ENCODE measurements at places on chromosomes 16 and 17.

GRCh38 chr16:83268169-83268568 lies 539.6 kb upstream of the HSBP1 start:
- no peak for DNase-seq

GRCh38 chr16:89695086-89695874 lies 6.2 kb downstream of the SPATA2L start:
- peak; percentile 36 for DNase-seq

GRCh38 chr17:18247613-18248001 lies 10.9 kb downstream of the FLII start:
- peak; percentile 55 for DNase-seq

DNA sequence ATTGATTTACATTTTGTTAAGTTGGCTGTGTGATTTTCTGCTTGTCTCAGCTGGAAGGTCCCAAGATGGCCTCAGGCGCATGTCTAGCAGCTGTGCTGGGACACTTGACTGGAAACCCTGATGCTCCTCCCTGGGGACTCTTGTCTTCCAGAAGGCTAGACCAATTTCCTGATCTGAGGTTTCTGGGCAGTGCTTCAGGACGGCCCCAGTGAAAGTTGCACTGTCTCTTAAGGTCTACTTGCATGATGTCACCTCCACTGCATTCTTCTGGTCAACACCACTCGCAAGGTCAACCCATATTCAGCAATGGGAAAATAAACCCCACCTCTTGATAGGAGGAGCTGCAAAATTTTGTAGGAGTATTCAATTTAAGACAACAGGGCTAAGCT lies 116.0 kb downstream of the SALL1 start:
- DNase-seq = no peak

DNA sequence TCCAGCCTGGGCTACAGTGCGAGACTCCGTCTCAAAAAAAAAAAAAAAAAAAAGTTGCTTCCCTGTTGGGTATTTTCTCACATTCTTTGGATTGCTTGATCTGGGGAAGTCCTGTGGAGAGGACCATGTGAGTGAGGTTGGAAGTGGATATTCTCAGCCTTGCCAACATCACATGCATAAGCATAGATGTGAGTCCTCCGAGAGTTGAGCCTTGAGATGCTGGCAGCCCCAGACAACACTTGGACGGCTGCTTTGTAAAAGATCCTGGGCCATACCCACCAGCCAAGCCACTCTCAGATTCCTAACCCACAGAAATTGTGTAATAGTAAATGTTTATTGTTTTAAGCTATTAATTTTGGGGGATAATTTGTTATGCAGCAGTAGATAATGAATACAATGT lies 1570.0 kb upstream of the GOT2 start:
- no peak for DNase-seq

DNA sequence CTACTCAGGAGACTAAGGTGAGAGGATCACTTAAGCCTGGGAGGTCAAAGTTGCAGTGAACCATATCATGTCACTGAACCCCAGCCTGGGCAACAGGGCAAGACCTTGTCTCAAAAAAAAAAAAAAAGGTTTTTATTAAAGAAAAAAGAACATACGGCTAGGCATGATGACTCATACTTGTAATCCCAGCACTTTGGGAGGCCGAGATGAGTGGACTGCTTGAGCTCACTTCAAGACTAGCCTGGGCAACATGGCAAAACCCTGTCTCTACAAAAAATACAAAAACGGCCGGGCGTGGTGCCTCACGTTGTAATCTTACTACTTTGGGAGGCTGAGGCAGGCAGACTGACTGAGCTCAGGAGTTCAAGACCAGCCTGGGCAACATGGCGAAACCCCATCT lies 38.4 kb downstream of the RANBP10 start:
- no peak for DNase-seq

GRCh38 chr16:50816901-50817555 lies 75.1 kb downstream of the CYLD start:
- no peak for DNase-seq

DNA sequence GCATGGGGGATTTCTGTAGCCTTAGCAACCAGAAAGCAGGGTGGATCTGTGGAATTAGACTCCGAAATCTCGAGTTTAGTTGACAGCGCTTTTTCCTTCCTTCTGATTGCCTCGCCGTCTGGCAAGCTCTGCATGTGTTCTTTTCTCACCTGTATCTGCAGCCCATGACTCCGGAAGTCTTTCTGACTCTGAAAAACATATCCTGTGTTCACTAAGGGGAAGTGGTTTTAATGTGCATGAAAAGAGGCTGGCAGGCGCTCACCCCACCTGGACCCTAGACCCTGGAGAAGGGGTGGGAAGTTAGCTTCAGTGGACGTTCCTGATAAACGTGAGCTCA lies 158.5 kb downstream of the RPTOR start:
- no peak for DNase-seq

DNA sequence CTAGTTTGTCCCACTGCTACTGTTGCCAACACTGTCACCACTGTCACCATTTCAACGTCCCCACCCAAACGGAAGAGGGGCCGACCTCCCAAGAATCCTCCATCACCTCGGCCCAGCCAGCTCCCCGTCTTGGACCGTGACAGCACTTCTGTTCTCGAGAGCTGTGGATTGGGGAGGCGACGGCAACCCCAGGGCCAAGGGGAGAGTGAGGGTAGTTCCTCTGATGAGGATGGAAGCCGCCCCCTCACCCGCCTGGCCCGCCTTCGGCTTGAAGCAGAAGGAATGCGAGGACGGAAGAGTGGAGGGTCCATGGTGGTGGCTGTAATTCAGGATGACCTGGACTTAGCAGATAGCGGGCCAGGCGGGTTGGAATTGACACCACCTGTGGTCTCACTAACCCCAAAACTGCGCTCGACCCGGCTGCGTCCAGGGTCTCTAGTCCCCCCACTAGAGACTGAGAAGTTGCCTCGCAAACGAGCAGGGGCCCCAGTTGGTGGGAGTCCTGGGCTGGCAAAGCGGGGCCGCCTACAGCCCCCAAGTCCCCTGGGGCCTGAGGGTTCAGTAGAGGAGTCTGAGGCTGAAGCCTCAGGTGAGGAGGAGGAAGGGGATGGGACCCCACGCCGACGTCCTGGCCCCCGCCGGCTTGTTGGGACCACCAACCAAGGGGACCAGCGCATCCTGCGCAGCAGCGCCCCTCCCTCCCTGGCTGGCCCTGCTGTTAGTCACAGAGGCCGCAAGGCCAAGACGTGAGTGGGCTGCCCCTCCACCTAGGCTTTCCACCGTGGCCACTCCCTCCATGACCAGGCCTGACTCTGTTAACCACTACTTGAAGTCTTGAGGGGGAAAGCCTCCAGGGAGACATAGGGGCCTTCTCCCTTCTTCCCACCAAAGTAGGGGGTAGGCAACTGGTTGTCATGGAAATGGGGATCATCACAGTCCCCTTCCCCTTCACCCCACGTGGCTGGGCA lies 9.0 kb upstream of the PHKG2 start:
- no peak for DNase-seq

DNA sequence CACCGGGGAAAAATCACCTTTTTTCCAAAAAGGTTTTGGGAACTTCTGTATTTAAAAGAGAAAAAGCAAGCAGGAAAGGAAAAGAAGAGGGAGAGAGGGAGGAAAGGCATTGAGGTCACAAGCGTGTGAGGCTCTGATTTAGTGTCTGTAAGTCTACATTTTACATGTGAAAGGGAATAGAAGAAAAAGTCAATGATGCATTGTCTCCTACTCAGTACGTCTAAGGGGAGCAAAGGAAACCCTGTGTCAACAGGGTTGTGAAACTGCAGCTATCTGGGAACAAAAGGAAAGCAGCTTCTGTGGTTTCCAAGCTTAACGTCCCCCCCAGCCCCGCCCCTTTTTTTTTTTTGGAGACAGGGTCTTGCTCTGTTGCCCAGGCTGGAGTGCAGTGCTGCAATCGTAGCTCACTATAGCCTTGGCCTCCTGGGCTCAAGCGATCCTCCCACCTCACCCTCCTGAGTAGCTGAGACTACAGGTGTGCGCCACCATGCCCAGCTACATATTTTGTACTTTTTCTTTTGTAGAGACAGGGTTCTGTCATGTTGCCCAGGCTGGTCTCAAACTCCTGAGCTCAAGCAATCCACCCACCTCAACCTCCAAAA lies 1.8 kb upstream of the CDC42EP4 start:
- no peak for DNase-seq

- no peak for DNase-seq
Measured at GRCh38 chr17:62981933-62982332, 15.9 kb downstream of the TANC2 start.

GRCh38 chr16:49494891-49495566 lies 121.4 kb downstream of the C16orf78 start:
- DNase-seq = no peak

- no peak for DNase-seq
Measured at GRCh38 chr17:37079735-37080134, 131.0 kb downstream of the AATF start.

- no peak for DNase-seq
Measured at GRCh38 chr16:54488729-54489128, 202.1 kb upstream of the IRX3 start.

GRCh38 chr16:27234171-27234570 lies 30.8 kb downstream of the KDM8 start:
- no peak for DNase-seq

DNA sequence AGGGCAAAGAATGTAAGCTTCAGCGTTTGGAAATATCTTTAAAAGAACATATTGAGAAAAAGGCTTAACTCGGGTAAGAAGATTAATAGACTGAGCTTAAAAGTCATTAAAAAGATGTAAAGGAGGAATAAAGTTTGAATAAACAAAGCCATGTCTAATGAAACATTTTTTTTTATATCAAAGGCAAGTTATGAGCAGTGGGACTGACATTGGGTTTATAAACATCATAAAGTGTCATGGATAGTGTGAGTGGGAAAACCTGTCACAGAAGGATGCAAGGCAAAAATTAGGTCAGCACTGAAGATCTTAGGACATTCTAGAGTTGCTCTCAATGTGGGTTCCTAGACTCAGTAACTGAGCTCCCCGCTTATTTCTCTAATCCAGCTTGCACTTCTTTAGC lies 438.0 kb upstream of the CDH11 start:
- no peak for DNase-seq

GRCh38 chr16:2151188-2152091 lies 3.0 kb downstream of the RAB26 start:
- DNase-seq = no peak

GRCh38 chr16:74051-74746 lies 1.8 kb upstream of the RHBDF1 start:
- no peak for DNase-seq

DNA sequence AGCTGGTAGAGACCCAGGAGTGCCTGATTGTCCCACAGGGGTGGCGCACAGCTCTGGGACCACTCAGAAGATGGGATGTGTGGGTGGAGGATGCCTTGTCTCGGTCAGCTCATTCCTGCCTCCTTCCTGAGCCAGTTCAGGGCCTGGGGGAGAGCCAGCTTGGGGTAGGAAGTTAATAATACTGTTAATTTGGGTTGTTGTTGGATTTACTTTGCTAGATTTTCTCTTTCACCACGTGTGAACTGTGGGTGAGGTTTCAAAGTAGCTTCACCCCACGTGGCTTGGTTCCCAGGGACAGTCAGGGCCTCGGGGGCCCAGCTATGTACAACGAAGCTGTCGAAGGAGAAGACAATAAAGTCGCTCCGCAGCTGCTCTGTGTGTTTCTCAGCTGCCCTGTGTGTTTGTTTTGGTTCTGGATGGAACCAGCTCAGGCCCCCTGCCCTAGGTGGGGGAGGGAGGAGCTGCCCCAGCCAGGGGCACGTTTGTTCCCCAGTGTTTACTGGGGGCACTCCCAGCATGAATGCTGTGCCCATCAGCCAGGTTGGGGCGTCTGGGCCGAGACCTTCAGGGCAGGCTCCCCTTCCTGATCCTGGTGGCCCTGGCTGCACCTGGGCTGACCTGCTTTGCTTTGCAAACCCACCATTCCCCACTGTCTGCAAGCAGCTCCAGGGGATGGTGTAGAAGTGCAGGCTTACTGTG lies 2.3 kb downstream of the NUDT16L1 start:
- no peak for DNase-seq

DNA sequence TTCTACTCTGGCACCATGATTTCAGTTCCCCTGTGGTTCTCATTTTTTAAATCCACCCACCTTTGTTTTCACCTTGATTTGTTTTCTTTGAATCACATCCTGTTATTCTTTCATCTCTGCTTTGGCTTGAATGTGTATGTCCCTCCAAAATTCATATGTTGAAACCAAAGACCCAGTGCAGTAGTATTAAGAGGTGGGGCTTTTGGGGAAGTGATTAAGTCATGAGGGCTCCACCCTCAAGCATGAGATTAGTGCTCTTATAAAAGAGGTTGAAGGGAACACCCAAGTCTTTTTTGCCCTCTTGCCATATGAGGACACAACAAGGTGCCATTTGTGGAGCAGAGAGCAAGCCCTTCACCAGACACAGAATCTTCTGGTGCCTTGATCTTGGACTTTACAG lies 382.3 kb downstream of the SLC39A11 start:
- DNase-seq = no peak

- no peak for DNase-seq
Measured at GRCh38 chr17:72192800-72193192, 72.0 kb downstream of the SOX9 start.

GRCh38 chr17:34154961-34155730 lies 99.9 kb upstream of the CCL2 start:
- peak; percentile 13 for DNase-seq

- DNase-seq = no peak
Measured at GRCh38 chr16:74608381-74608780, 1.5 kb upstream of the GLG1 start.

DNA sequence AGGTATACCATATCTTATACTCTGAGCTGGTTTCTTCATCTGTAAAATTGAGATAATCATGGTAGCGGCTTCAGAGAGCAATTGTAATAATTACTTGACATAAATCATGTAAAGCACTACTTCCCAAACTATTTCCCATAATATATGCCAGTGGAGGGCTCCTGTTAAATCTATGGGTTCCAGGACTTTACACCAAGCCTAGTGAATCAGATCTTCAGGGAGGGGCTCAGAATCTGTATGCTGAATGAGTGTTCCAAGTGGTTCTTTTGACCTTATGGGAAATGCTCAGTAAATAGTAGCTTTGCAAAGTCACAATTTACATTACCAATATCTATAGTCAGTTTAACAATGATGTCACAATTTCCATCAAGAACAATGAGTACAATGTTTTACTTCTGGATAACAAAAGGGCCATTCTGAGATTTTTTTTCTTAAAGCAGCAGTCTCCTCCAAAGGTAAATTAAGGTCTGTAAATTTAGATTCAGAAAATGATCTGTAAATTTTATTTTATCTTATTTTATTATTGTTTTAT lies 50.9 kb upstream of the NLK start:
- no peak for DNase-seq

GRCh38 chr16:2955438-2955778 lies 8.7 kb upstream of the KREMEN2 start:
- no peak for DNase-seq

DNA sequence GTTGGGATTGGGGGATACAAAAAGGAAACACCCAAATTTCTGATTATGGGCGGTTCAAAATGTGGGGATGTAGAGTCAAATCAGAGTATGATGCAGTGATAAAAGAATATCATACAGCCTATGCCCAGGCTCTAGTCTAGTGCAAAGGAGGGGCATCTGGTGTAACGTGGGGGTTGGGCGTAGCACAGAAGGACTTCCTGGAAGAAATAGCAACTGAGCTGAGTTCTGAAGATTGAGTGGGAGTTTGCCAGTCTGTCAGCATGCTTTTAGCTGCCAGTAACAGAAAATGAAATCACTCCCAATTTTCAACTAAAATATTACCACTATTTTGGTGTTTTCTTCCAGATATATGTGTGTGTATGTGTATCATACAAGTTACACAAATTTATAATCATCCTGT lies 196.9 kb downstream of the SPECC1 start:
- DNase-seq = no peak

Measured in frontal cortex (tissue), 4 donors.